Activated naive CD4-positive, alpha-beta T cell treated with anti-CD3 and anti-CD28 coated beads, Interleukin-2, amount 10 ng/mL, durations not matched to agents 5 hours and 36 hours (primary cell): ENCODE measurements at places on chromosomes 11 and 22. TPM values are rescaled to one million over a fixed set of nuclear protein-coding genes. Genes with fewer than 3 reads are reported as not detected.

The BTBD18 gene
- total RNA-seq, result not detected

The MS4A12 gene
- total RNA-seq, result not detected

The PRR33 gene
- 0.05 TPM for total RNA-seq

The ZBED5 gene
- total RNA-seq, result 74.8 TPM

The NRIP3 gene
- total RNA-seq, result 0.53 TPM

The YPEL4 gene
- total RNA-seq, result 0.86 TPM

The HIKESHI gene
- total RNA-seq, result 34.1 TPM

The KIAA0930 gene
- 24.0 TPM for total RNA-seq

The SCGB1D1 gene
- not detected for total RNA-seq

The DCDC1 gene
- total RNA-seq, result not detected

The SLC22A25 gene
- not detected for total RNA-seq

The OR52E2 gene
- not detected for total RNA-seq

The CADM1 gene
- 0.26 TPM for total RNA-seq

The MRGPRX3 gene
- total RNA-seq, result not detected

The GGA1 gene
- total RNA-seq, result 59.8 TPM

The RASGRP2 gene
- 274 TPM for total RNA-seq

The FXYD2 gene
- total RNA-seq, result 0.43 TPM

The KIAA1671 gene
- total RNA-seq, result 13.6 TPM

The CARD10 gene
- total RNA-seq, result not detected

The CD3D gene
- 471 TPM for total RNA-seq

The PLAAT5 gene
- total RNA-seq, result not detected

The DEUP1 gene
- not detected for total RNA-seq

The SCGB1A1 gene
- total RNA-seq, result not detected

The ME3 gene
- total RNA-seq, result 1.3 TPM

The MUC15 gene
- total RNA-seq, result not detected

The ANO5 gene
- total RNA-seq, result not detected

The MMP8 gene
- total RNA-seq, result not detected

The SLC22A6 gene
- total RNA-seq, result not detected

The C11orf52 gene
- not detected for total RNA-seq

The NXPE2 gene
- not detected for total RNA-seq

The TBX1 gene
- total RNA-seq, result not detected

The AGBL2 gene
- total RNA-seq, result 5.5 TPM
